ENCODE measurements at places on chromosomes 7 and 10. TPM values are rescaled to one million over a fixed set of nuclear protein-coding genes. Genes with fewer than 3 reads are reported as not detected.

DNA sequence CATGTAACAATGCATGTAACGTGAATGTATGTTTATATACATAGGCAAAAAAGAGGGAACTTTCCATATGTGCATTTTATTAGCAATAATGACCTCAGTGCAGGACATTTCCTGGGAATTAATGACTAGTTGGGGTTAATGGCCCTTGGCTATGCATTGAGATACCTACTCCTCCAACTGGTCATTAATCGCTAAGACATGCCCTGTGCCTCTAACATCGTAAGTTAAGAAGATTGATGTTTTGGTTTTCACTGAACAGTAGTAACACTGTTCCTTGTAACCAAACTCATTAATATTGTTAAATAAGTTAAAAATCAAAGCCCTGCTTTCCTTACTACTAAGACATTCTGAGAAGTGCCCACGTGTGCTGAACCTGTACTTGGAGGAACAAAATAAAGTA is 61.7 kb downstream of the SEMA3D start:
- no peak overlapping the region for H3K27ac ChIP-seq
- H3K36me3 ChIP-seq, result no peaks in the 10 kb centered on the region
- H3K4me1 ChIP-seq, result no peaks in the 10 kb centered on the region
- no peak for DNase-seq
- no peaks in the 10 kb centered on the region for H3K27me3 ChIP-seq

GRCh38 chr7:132298790-132299189 is 277.5 kb downstream of the PLXNA4 start:
- no peaks in the 10 kb centered on the region for H3K36me3 ChIP-seq
- no peak overlapping the region for H3K4me3 ChIP-seq
- no peaks in the 10 kb centered on the region for H3K4me1 ChIP-seq
- no peak for DNase-seq
- H3K27ac ChIP-seq, result no peak overlapping the region

DNA sequence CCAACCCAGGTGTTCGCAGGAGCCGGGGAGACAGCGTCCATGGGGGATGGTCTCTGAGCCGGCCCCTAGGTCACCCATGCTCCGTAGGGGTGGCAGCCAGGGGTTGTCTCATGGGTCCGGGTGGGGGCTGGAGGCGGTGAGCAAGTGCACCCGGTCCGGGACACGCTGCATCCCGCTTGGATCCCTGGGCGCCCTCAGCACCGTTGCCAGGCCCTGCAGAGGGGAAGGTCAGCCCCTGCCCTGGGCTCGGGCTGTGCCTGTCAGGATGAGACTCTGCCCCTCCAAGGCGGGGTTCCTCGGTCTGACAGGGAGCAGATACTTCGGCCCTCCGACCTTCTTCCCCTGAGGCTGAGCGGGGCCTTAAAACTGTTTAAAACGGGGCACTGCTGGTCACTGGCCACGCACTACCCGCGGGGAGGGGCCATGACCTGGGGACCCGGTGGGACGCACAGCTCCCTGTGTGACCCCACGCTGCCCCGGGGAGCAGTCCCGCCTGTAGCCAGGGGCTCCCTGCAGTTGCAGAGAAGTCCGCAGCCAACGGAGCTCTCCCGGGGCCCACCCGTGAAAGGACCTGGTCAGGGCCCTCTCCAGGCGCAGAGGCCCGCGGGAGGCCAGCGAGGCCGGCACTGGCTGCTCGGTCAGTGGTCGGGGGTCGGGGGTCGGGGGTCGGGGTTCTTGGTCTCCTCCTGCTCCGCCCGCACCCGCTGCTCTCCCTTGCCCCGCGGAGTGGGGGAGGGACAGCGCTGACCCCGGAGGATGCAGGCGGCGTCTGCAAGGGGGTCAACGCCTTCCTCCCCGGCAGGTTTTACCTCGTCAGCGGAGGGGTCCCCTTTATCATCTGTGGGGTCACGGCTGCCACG is 33.4 kb upstream of the KNDC1 start:
- H3K4me3 ChIP-seq, result no peak overlapping the region
- H3K4me1 ChIP-seq, result no peaks in the 10 kb centered on the region
- H3K27me3 ChIP-seq, result peaks cover 30% of the 10 kb centered on the region
- H3K36me3 ChIP-seq, result no peaks in the 10 kb centered on the region
- DNase-seq, result no peak

GRCh38 chr7:137715533-137715932 is 131.2 kb downstream of the DGKI start:
- H3K27ac ChIP-seq, result no peak overlapping the region
- no peaks in the 10 kb centered on the region for H3K27me3 ChIP-seq
- H3K4me1 ChIP-seq, result no peaks in the 10 kb centered on the region
- no peak overlapping the region for H3K4me3 ChIP-seq
- H3K36me3 ChIP-seq, result no peaks in the 10 kb centered on the region

- DNase-seq, result no peak
- no peaks in the 10 kb centered on the region for H3K4me1 ChIP-seq
- no peak overlapping the region for H3K4me3 ChIP-seq
- no peak overlapping the region for H3K27ac ChIP-seq
- no peaks in the 10 kb centered on the region for H3K27me3 ChIP-seq
Measured at GRCh38 chr7:45402480-45403218, 171.5 kb upstream of the ADCY1 start.

DNA sequence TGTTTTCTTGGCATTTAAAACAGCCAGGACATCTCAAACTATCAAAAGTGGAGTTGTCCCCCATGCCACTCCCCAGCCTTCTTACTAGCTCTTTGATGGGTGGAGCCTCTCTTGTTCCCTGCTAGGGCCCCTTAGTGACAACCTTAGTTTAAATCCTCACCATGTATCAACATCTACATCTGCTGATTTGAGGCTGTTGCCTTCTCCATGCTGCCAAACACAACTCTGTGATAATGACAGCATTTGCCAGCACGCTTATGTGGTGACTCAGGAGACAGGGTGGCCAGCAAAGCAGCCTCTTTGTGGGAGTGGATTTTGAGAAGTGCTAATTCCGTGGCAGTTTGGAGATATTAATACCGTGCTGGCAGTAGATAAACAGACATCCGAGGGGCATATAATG is 145.4 kb downstream of the LRRC4 start:
- H3K36me3 ChIP-seq, result peaks cover 25% of the 10 kb centered on the region
- DNase-seq, result peak; percentile 20
- H3K27ac ChIP-seq, result peak overlapping the region; percentile 37
- H3K27me3 ChIP-seq, result no peaks in the 10 kb centered on the region

The POLR2J2 gene
- total RNA-seq, result 3.4 TPM

DNA sequence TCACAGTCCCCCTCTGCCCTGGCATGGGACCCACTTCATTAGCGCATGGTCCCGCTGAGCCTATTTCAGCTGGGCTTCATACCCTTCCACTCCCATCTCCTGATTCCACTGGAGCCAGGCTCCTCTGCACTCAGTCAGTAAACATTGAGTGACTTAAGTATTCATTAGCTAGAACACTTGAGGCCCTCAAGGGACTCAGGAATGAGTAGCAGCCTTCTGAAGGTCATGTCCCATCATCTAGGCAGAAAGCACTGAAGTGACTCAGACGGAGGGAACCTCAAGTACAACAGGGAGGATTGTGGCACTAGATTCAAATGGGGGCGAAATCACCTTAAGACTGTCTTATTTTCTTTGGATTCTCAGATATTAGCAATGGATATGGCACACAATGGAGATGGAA is 186.6 kb upstream of the INHBA start:
- no peak for DNase-seq
- H3K4me3 ChIP-seq, result no peak overlapping the region

The SH2D4B gene
- not detected for total RNA-seq

The FBXL13 gene
- total RNA-seq, result 0.28 TPM

- H3K4me3 ChIP-seq, result no peak overlapping the region
- DNase-seq, result peak; percentile 61
- H3K27me3 ChIP-seq, result no peaks in the 10 kb centered on the region
- H3K36me3 ChIP-seq, result peaks cover 17% of the 10 kb centered on the region
- H3K27ac ChIP-seq, result no peak overlapping the region
- H3K4me1 ChIP-seq, result peaks cover 2% of the 10 kb centered on the region
Measured at GRCh38 chr7:36283711-36284130, 105.9 kb upstream of the ANLN start.

The ATOH7 gene
- not detected for total RNA-seq

DNA sequence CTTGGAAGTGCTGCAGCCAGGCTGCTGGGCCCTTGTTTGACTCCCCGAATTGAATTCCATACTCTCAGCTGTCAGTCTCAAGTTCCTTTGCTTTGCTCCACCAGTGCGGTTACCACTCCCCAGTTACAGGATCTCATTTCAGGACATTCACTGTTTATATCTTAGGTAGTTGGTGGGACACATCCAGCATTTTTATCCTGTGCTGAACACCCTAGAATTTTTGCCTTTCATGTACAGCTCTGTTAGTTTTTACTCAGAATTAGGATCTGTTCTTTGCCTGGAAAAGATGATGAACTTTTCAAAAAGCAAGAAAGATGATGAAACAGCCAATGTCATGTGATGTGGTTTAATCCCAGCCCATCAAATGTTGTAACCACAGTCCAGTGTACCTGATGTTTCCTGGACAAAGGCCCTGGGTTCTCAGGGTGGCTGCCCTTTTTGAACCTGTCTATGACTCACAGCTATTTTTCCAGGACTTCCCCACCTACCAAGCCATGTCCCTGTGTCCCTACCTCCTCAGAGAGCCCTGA is 149.7 kb downstream of the NOC3L start:
- DNase-seq, result no peak
- no peak overlapping the region for H3K4me3 ChIP-seq
- H3K27ac ChIP-seq, result no peak overlapping the region
- H3K4me1 ChIP-seq, result peaks cover 28% of the 10 kb centered on the region

DNA sequence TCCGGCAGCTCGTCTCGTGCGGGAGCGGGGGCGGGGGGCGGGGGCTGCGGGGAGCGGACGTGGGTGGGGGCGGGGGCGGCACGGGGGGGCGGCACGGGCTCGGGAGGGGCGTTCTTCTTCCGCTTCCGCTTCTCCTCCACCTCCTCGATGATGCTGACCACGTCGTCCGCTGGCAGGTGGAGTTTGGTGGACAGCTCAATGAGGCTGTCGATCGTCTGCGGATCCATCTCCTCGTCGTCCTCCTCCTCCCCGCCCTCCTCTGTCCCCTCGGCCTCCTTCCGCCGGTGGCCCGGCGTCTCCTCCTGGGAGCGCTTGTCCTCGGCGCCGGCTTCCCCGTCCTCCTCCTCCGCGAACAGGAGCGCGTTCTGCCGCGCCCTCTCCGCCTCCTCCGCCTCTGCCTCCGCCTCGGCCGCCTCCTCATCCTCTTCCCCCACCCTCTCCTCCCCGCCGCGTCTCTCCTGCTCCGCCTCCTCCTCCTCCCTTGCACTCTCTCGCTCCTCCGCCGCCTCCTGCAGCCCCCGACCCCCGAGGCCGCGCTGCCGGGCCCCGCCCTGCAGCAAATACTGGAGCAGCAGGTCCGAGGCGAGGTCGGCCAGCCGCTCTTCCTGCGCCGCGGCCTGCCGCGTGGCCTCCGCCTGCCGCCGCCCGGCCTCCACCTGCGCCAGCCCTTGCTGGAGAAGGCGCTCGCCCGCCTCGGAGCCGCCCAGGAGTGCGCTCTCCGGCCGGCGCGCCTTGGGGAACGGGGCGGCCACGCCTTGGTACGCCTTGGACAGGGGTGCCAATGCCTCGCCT is 1.9 kb downstream of the VGF start:
- H3K4me1 ChIP-seq, result peaks cover 40% of the 10 kb centered on the region
- peaks cover 82% of the 10 kb centered on the region for H3K27me3 ChIP-seq
- no peak for DNase-seq
- no peaks in the 10 kb centered on the region for H3K36me3 ChIP-seq
- no peak overlapping the region for H3K27ac ChIP-seq

- no peak overlapping the region for H3K27ac ChIP-seq
- H3K27me3 ChIP-seq, result no peaks in the 10 kb centered on the region
- H3K4me3 ChIP-seq, result no peak overlapping the region
- peaks cover 4% of the 10 kb centered on the region for H3K4me1 ChIP-seq
- no peak for DNase-seq
- no peaks in the 10 kb centered on the region for H3K36me3 ChIP-seq
Measured at GRCh38 chr10:71632200-71632820, 87.3 kb downstream of the C10orf105 start.
